ENCODE measurements at places on chromosomes 6 and 20. TPM values are rescaled to one million over a fixed set of nuclear protein-coding genes. Genes with fewer than 3 reads are reported as not detected.

The SLC22A16 gene
- 0.32 TPM for total RNA-seq

The KCNG1 gene
- total RNA-seq = 0.32 TPM

The AGPAT1 gene
- total RNA-seq = 48.2 TPM

The ZSCAN31 gene
- 10.2 TPM for total RNA-seq

The PHF3 gene
- 33.4 TPM for total RNA-seq

DNA sequence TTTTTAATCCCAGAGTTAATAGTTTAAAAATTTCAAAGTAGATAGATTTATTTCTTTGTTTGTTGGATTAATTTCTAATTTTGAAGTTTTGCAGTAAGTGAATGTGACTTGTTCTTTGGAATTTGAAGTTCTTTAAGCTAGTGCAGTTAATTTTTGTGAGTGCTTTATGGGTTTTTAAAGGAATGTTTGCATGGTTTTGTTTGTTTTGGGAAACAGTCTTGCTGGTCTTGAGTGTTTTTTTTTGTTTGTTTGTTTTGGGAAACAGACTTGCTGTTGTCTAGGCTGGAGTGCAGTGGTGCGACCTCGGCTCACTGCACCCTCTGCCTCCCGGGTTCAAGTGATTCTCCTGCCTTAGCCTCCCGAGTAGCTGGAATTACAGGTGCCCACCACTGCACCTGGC lies 9.5 kb downstream of the PANK2 start:
- no peak for DNase-seq

GRCh38 chr6:156125844-156126243 lies 651.3 kb upstream of the ARID1B start:
- no peak for DNase-seq

DNA sequence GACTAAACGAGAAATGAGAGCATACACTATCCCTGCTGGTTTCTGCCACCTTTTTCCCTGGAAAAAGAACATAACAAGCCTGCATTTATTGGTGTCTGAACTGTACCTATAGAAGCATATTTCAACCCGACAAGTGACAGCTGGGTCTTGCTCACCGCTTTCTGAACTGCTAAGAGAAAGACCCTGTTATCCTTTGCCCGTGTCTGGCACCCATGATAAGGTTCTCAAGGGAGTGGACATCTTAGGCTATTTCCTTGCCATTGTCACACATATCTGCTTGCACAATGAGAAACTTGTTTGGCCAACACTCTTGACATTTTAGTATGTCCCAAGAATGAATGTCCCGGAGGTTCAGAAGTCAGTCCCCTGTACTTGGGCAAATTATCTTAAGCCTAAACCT lies 19.3 kb downstream of the RIPOR2 start:
- no peak for DNase-seq

- DNase-seq = no peak
Measured at GRCh38 chr6:75608956-75609533, 7.4 kb downstream of the SENP6 start.

DNA sequence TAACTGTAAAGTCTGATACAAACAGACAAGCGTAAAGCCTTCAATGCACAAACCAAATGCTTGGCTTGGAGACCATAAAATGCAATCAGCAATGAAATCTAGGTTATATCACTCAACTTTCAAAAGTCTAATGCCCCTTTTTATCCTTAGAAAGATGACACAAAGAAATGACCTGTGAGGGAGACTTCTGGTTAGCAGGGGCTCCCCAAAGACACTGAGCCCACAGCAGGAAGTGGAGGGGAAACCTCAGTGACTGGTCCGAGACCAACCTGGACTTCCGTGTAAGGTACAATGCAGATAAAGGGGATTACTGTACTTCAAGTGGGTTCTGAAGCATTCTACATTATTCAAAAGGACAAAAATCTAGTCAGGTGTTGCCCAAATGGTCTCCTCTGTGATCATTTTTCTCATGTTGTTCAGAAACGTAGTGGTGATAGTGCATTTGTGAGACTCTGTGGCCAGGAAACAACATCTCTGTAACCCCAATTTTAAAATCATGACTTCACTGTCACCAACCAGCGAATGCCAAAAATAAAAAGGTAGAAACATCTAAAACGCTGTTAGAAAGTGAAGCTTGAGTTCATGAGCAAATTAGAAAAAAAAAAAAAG lies 88.2 kb downstream of the HIVEP2 start:
- no peak for DNase-seq

DNA sequence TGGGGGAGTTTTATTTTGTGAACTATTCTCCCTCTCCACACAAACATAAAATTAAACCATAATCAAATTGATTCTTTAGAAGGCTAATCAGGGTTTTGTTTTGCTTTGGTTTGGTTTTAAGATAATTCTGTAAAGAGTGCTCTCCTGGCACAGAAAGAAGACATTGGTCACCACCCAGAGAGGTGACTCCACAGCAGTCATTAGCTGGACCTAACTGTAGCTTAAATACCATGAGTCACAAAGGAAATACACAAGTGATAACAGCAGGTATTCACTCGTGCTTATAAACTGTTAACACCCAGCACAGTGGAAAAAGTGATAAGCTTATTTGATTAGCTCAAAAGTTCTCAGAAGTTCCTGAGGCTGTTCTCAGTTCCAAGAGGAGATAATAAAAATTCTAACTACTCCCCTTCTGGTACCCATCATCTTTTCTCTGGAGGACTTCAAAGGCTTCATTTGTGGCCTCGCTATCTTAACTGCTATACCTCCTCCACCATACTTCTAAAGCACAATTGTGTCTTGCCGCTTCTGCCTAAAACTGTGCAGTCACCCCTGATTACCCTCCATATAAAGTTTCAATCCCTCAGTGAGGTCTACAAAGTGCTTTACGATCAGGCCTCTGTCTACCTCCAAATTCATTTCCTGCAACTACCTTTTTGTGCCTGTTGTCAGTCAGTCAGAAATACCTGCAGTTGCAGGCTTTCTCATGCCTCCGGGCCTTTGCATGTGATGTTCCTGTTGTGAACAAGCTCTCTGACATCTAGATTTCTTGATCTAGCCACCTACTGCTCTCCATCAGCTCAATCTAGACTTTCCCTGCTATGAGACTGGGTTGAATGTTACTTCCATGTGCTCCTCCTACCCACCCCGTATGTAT lies 201.1 kb downstream of the SAMD5 start:
- no peak for DNase-seq

DNA sequence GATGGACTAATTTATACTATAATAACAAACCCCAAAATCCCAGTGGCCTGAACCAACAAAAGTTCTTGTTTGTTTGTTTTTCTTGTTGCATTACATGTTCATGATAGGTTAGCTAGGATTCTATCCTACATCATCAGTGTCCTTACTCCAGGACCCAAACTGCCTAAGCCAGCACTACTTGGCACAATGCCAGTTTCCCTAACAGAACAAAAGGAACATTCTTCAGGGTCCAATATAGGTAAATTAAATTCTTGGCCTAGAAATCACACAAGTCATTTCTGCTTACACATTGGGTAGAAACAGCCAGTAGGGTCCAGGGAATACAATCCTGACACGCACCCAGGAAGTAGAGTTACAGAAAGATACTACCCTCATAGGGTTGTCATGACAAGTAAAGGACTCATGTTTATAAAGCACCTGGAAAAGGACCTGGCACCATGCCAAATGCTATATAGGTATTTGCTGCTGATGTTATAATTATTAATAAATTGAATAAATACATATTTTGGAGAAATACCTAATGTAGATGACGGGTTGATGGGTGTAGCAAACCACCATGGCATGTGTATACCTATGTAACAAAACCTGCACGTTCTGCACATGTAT lies 38.8 kb downstream of the RCAN2 start:
- no peak for DNase-seq

- DNase-seq = no peak
Measured at GRCh38 chr6:16334671-16335070, 96.3 kb downstream of the GMPR start.

DNA sequence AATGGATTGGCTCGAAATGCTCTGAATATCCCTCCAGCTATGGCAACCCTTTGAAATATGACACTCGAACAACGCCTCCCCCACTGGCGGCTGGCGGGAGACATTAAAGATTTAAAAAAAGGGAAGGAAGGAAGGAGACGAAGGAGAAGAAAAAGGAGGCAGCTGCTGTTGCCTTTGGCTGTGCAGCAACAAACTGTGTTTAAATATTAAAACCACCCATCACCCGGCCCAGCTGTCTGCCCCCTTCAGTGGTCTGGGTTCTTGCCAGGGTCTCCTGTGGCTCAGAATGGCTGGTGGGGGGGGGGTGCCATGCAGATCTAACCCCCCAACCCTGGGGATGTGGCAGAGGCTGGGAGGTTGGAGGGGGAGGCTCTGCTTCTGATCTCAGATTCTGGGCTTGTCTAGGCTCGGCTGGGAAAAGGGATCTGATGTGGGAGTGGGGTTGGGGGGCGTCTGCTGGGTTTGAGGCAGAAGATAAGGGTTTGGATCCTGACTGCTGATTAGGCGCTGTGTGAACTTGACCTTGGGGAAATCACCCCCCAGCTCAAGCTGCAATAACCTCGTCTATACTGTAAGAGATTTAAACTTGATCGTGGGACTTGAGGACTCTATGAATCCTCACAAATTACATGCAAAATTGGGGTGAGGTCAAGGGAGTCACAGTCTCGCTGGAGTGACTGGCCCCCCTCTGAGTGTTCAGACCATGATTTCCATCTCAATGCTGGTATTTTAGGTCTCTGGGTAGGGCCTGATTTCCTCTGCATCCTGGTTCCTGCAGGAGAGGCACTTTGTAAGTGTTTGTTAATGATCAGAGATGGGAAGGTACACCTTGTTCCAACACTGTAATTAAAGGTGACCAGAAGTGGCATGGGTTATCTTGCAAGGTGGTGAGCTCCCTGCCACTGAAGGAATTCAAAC lies 40.3 kb upstream of the BLCAP start:
- no peak for DNase-seq

All from Right ventricle myocardium inferior (tissue), 1 donor.